Central memory CD8-positive, alpha-beta T cell (primary cell): ENCODE measurements at places on chromosomes 3 and 15.

GRCh38 chr3:145902166-145902565 lies 258.8 kb downstream of the PLOD2 start:
- DNase-seq = no peak

DNA sequence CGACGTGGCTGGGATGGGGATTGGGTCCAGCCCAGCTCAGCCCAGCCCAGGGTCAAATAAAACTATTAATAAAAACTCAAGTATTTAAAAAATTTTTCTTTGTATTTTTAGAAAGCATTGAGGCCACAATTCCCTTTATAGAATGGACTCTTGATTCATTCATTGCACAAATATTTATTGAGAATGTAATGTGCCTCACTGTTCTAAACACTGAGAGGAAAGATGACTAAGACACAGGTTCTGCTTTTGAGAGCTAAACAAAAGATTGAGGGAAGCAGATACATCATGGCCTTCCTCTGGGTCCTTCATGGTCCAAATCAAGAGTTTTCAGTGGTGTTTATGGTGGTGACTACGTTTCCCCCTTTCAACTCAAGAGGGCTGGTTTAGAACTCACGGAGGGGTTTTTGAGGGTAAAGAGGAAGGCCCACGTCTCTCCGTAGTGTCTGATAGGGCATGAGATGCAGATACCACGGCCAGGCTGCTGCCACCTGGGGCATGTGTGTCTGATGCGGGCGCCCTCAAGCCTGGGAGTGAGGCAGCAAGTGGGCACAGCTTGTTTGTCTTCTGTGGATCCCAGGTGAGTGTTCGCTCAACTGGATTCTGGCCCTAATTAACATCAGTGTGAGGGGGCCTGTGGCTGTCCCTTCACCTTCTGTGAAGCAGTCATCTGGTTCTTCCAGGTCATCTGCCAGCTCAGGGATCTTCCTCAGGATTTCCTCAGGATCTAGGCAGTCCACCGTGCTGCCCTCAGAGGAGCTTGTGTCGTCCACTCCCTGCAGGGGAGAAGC lies 73.5 kb upstream of the SCN5A start:
- DNase-seq = no peak

DNA sequence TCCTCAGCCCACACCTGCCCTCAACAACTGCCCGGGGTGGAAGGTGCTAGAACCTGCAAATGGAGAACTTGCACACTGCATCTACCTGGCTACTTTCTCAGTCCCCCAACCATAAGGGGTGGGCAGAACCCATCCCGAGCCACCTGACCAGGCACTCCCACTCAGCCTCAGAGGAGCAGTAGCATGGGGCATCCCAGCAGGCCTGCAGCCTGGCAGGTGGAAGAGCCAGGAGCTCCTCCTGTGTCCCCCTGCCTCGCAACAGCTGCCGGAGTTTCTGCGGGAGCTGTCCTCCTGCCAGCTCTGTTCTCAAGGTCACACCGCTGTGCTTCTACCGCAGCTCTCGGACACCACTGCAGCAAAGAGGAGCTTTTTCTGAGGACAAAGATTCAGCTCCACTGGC lies 27.5 kb downstream of the RAB6B start:
- no peak for DNase-seq

DNA sequence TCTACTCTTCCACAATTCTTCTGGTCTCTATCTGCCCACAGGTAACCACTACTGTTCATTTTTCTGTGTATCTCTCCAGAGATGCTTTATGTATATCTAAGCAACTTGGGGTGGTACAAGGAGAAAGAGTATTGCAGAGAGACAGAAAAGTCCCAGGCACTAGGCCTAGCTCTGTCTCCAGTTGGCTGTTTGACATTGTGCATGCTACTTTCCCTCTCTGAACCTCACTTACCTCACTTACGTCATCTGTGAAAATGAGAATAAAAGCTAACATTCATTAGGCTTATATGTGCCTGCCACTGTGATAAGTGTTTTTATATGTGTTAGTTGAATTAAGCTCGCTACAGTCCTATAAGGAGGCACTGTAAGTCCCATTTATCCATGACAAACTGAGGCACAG lies 76.7 kb upstream of the RNU6-1 start:
- no peak for DNase-seq

DNA sequence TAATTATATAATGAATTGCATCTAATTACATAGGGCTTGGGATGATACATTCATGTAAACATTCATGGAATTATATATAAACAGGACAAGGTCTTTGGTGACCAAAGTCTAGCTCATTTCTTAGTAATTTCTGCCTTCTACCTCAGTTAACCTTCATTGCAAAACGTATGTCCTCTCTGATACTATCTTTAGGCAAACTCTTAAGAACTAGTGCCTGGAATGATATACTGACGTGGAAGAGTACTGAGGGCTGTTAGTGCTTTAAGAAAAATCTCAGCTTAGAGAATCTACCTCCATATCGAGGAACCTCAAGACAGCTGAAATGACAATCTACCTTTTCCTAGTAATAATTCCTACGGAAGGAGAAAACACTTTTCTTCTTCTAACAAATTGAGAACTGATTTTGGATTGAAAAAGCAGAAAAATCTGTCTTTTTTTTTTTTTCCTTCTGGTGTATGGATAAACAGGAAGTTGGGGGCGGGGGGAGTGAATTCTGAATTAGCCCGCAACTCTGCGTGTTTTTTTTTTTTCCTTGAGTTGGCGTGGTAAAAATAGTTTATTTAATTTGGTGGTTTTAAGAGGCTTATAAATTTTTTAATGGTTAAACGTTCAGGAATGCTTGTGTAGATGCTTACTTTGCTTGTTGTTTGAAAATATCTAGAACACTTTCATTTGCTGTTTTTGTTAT lies 43.2 kb downstream of the RARB start:
- no peak for DNase-seq

GRCh38 chr3:157981819-157982218 lies 124.4 kb downstream of the SHOX2 start:
- DNase-seq = no peak

GRCh38 chr3:137325170-137325569 lies 367.4 kb downstream of the IL20RB start:
- DNase-seq = no peak

DNA sequence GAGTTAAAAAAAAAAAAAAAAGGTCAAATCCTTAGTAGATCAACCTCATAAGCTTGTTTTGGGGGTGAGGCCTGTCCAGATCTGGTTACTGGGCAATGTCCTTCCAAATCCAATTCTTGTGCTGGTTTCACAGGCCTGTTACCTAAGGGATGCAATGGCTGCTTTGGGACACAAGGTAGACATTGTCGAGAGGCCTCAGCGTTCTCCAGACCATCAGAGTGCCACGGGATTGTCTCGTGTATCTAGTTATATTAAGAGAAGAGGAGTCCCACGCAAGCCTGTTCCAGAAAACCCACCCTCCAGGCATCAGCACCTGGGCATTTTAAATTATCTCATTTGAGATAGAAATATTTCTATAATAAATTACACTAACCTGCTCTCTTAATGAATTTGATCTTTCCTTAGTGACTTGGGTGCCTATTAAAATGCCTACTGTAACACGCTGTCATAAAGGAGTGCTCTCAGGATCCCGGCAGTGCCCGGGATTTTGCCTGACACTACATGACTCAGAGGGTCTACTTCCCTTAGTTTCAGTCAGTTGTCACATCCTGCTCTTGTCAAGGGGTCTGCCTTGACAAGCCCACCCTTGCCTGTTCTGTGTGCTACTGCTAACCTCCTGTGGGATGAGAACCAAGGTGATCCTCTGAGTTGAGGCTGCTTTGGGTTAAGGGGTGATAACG lies 116.0 kb downstream of the LIPC start:
- DNase-seq = no peak

DNA sequence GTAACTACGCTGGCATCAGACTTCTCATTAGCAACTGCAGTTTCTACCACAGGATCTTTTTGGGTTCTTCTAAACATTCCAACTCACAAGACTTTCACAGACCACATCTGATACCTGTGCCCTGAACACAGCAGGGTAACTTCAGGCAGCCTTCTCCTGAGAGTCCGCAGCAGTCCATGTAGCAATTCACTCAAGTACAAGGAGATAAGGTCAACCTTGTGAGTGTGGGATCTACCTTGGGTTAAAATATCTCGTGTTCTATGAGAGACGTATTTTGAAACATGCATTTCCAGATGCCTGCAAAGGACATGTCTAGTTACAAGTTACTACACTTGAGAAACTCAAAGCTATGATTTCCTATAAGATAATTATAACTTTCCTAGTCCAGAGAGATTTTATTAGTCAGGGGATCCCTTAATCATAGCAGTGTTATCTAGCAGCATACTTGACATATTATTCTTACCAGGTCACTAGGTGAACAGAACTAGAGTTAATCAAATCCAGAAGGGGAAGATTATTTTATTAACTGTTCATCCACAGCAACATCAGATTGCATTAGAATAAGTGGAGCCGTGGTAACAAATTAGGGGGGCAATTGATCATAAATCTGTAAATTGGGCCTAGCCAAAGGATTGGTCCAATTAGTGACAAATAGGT lies 66.4 kb downstream of the ASTE1 start:
- DNase-seq = no peak
